Central memory CD4-positive, alpha-beta T cell (primary cell): ENCODE measurements at places on chromosomes 3 and 15.
A peak's percentile ranks its signal among the peaks of the same experiment; 100 is the strongest.

GRCh38 chr3:127698691-127699415 lies 26.1 kb downstream of the ABTB1 start:
- DNase-seq, result no peak

- DNase-seq, result no peak
These were observed 10.9 kb upstream of the IL1RAP start for GRCh38 chr3:190502946-190503345.

- DNase-seq, result no peak
These were observed 17.9 kb upstream of the SPPL2A start for GRCh38 chr15:50783411-50783810.

DNA sequence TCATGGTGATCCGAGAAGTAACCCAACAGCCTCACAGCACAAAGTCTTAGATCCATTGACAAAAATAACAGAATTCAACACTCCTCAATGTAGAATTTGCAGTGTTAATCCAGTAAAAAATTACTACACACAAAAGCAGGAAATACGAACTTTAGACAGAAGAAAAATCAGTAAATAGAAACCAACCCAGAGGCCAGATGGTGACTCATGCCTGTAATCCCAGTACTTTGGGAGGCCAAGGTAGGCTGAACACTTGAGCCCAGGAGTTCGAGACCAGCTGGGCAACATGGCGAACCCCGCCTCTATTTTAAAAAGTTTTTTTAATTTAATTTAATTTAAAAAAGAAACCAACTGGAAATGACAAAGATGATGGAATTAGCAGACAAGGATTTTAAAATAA lies 36.1 kb downstream of the SELENOT start:
- DNase-seq, result no peak

- DNase-seq, result no peak
These were observed 4.1 kb downstream of the CISH start for GRCh38 chr3:50607271-50608091.

- DNase-seq, result peak; percentile 1
These were observed 148.1 kb downstream of the NEK11 start for GRCh38 chr3:131174752-131175151.

DNA sequence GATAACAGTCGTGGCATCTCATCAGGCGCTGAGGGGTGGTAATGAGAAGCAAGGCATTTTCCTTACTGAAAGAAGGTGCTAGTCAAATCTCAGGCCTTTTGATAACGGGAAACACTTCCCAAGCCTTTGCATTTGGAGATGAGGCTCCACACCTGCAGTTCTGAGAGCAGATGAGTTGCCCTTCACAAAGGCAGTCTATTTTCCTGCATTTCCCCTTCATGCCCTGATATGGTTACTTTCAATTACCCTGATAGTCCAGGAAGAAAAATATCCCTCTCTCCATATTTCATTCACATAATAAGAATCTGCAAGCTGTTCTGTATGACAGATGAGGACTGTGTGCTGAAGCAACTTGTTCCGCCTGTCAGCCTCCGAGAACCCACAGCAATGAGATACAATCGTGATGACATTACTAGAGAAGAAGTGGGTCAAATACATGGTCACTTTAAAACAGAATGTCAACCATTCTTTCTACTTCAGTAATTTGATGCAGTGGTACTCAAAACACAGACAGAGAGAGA lies 25.0 kb downstream of the FHIT start:
- no peak for DNase-seq
